Renal cortical epithelial cell (primary cell): ENCODE measurements at places on chromosomes 16 and 17.
A peak's percentile ranks its signal among the peaks of the same experiment; 100 is the strongest.

DNA sequence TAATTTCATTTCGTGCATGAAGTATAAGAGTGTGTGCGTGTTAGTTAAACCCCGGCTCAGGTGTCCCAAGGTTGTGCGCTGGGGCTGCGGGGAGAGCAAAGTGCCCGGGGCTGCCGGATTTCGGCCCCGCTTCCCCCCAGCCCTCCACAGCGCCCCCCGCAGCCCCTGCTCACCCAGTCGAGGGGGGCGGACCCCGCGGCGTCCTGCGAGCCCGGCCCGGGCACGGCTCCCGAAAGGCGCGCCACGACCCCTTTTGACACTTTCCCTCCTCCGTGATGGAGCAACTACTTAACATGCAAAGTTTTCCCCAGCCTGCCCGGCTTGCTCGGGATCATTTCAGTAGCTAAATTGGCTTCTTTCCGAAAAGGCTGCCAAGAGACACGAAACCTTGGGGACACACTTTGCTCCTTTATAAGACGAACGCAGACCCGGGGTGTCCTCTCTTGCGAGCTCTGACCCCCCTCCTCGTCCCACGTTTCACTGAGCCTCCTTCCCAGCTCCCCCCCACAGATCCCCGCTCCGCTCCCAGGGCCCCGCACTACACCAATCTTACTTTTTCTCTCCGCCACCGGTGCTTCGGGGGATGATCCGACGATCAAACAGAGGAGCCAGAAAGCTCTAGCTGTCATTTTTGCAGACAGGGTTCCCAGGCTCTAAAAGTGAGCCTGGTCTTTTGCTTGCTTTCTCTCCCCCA is 552 bp downstream of the C17orf58 start:
- peak; percentile 11 for DNase-seq

DNA sequence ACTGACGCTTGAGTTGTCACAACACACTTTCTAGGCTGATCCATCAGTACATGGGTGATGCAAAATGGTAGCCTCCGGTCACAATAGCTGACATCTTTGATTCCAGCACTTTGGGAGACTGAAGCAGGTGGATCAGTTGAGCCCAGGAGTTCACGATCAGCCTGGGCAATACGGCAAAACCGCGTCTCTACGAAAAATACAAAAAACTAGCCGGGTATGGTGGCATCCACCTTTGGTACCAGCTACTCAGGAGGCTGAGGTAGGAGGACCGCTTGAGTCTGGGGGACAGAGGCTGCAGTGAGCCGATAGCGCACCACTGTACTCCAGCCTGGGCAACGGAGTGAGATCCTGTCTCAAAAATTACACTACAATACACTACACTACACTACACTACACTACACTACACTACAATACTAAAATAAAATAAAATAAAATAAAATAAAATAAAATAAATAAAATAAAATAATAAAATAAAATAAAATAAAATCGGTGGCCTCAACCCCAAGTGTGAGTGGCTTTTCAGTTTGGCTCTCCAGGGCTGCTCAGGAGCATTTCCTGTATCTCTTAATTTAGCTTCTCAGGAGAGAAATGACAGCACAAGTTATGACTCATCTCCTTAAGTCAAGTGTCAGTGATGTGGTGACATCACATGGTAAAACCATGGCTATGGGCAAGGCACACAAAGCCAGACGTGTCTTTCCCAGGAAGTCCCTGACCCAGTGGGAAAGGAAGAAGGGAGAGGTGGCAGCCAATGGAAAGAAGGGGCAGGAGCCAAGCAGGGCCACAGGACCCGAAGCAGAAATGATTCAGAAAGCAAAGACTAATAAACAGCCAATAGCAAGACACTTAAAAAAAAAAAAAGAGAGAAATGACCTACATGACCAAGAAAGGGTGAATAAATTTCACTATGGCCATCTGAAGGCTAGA is 75.3 kb upstream of the TBC1D3K start:
- peak; percentile 98 for DNase-seq

DNA sequence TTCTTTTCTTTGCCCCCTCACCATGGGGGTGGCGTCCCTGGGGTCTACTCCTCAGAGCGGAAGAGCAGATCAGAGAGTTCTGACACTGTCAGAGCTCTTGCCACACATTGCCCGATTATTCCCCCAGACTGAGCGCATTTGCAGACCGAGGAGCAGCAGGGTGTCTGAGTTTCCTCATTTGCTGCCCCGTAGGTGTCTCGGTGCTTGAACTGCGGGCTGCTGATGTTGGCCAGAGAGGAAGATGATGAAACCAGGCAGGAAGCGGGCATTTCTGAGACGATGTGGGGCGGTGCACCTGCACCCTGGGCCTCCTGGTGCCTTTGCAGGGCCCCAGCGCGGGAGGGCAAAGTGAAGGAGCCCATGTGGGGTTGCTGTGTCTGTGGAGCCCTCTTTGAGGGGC is 55.2 kb downstream of the ARSG start:
- DNase-seq = no peak

- DNase-seq = no peak
These were observed 587.3 kb upstream of the CDH5 start for GRCh38 chr16:65779201-65779600.

DNA sequence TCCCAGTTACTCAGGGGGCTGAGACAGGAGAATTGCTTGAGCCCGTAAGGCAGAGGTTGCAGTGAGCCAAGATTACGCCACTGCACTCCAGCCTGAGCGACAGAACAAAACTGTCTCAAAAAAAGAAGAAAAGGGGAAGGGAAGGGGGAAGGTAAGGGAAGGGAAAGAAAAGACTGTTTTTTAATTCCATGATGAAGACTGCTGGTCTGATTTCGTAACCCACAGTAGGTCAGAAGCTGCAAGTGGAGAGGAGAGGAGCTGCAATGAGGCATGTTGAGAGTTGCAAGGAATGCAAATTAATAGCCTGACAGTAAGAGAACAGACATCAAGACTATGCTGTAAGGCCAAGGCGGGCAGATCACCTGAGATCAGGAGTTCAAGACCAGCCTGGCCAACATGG is 33.3 kb downstream of the HELZ start:
- peak; percentile 69 for DNase-seq

GRCh38 chr17:69460963-69461922 is 46.7 kb downstream of the MAP2K6 start:
- no peak for DNase-seq
